GM23338 (cell line): ENCODE measurements at places on chromosomes 2 and 18.

DNA sequence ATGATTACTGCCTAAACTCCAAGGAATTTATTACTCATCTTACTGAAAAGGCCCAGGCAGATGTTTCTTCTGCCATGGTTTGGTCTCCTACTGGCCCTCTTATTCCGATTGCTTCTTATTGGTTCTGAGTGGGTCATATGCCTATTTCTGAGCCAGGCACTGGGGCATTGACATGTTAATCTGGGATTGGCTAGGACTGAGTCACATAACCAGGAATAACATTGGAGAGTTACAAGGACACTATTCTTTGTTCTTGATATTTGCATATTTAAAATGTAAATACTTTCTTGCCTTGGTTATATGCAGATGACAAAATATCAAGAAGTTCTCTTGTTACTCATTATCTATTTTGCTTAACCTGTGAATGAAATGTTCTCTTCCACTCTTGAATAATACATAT, 534.4 kb upstream of the SLC39A10 start:
- no peak for DNase-seq

DNA sequence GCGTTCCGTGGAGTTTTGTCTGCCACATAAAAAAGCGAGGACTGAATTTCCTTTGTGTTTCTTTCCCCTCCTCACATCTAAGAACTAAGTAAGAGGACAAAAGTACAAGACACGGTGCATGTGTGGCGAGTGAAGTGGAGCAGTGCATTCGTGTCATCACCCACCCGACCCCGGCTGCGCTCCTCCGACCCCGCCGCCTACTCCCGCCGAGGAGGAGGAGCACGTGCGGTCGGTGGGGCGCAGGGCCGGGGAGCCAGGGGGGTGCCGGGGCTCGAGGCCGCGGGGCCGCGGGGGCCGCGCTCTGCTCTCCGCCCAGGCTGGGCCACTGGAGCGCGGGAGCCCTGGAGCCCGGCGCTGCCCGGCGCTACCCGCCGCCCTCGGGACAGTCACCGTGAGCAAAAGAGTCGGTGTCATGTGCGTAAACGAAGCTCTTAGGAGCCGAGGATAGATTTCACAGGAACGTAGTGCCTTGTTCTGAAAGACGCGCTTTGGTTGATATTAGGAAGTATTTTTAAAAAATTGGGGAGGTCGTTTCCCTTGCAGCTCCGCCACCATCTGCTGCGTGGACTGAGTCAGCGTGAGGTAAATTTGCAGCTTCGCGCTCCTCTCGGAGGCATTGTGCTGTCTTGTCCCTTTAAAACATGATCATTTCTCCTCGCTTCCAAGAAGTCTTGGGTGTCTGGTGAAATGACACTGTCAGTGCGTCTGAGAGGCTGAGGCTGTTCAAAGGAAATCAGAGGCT, 11.0 kb downstream of the TBR1 start:
- peak; percentile 43 for DNase-seq

GRCh38 chr18:12336171-12336613, 28.2 kb downstream of the TUBB6 start:
- peak; percentile 95 for DNase-seq

GRCh38 chr2:39335930-39336329, 92.2 kb upstream of the CDKL4 start:
- DNase-seq: no peak

GRCh38 chr18:31154181-31154580, 8.5 kb downstream of the DSC1 start:
- no peak for DNase-seq

DNA sequence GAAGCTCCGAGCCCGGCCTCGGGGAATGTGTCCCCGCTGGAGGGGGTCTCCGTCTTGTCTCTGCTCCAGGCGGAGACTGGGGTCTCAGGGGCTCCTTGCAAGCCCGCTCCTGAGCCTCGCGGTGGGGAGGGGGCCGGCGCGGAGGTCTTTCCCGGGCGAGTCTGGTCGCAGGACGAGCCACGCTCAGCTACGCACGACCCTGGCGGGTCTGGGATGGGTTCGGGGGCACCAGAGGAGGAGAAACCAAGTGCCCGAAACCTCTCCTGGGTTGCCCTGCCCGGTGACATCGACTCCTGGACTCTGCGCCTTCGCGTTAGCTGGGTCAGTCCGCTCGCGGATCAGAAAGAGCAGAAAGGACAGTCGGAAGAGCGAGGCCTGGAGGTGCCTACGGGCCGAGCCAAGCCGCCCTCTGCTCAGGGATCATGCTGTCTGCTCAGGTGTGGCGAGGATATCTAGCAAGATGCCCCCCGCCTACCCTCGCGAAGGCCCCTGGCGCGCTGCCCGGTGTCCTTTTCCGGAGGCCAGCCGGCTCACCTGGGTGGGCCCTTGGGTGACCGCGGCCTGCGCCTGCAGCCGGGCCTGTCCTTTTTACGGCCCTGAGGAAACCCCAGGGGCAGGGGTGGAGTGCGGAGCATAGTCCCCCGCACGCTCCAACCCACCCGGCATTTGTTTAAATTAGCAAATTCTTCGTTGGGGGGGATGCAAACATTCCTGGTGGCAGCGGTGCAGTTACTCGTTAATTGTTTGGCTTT, 58.7 kb downstream of the SNORC start:
- DNase-seq: peak; percentile 64

GRCh38 chr2:127705391-127706065, 4.2 kb downstream of the SFT2D3 start:
- DNase-seq: no peak

DNA sequence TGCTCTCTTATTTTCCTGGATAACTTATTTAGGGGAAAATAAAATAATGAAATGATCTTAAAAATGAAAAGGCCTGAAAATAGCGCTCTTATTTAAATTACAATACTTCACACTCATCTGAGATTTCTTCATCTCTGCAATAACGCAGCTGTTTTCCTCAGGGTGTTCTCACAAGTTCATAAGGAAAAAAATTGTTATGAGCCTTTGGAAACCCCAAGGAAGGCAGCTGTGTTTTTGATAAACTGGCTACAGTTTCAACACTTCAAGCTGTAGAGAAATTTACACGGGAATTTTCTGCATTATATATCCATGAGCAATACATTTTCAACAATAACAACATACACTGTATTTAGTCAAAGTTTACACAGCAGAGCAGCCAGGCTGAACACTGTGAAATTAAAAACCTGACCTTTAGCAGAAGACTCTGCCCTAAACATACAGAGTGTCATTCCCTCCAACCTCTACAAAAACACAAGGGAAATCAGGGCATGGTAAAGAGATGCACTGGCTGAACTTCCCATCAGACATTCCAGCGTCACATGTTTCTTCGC, 959.6 kb downstream of the SLC4A3 start:
- DNase-seq: no peak

GRCh38 chr18:48575301-48575657, 36.4 kb downstream of the CTIF start:
- no peak for DNase-seq

DNA sequence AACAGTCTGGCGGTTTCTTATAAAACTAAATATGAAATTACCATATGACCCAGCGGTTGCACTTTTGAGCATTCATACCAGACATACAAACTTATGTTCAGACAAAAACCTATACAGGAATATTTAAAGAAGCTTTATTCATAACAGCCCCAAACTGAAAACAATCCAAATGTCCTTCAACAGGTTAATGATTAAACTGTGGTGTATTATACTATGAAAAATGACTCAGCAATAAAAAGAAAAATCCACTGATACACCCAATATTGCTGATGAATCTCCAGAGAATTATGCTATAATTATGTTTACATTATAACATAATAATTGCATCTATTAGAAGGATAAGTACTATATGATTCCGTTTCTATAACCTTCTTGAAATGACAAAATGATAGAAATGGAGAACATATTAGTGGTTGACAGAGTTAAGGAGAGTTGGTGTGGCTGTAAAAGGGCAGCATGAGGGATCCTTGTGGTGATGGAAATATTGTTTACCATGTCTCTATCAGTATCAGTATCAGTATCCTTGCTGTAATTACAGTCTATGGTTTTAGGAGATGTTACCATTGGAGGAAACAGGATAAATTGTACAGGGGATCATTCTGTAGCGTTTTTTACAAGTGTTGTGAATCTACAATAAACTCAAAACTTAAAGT, 127.1 kb downstream of the DSC3 start:
- DNase-seq: no peak

DNA sequence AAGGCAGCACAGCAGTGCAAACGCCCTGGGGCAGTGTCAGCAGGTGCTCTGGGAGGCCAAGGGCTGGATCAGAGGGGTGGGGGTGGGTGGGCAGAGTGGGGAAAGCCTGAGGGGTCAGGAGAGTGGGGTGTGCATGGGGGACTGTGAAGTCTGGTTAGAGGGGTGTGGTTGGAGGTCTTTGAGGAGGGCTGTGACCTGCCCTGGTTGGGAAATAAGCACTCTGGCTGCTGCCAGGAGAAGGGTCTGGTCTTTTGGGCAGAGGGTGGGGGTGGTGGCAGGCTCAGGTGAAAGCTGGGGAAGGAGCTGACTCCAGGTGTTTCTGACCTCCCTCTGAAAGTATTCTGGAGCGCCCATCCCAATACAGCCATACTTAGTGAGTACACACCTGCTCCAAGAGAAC, 4.2 kb downstream of the ALPI start:
- DNase-seq: no peak

DNA sequence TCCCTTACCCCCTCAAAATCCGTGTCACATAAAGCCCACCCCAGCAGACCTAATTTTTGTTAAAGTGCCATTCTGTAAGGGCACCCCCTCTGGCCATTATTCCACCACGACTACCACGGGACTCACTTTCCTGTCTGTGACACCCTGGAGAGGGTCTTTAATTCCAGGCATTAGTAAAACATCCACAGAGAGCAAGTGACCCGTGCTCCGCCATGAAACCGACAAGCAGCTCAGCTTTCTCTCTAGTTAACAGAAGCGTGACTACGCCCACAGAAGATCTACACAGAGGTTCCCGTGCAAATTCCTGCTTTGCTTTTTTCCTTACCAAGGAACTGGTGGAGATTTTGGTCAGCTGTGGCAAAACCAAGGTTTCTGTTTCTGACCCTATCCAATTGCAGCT, 4.4 kb downstream of the SIGLEC15 start:
- DNase-seq: no peak

- no peak for DNase-seq
Observed at GRCh38 chr2:60710707-60711106, 45.4 kb upstream of the PAPOLG start.

GRCh38 chr2:108858894-108859293, 72.3 kb downstream of the CCDC138 start:
- DNase-seq: no peak

- no peak for DNase-seq
Observed at GRCh38 chr2:112580084-112580483, 4.3 kb upstream of the CHCHD5 start.

DNA sequence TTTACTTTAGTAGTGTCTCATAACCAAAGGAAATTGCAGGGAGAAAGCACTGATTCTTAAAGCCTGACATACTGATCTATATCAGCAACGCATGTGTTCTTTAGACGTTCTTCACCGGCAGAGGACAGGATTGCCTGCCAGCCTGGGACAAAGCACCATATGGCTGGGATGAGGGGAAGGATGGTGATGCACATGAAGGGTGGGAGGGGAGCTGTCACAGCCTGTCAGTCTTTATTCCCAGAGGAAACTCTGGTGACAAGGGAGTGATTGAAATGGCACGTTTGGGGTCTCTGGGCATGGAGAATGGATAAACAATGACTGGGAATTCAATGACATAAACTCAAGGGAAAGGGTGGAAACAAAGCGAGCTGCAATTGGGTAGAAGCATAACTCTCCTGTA, 808.1 kb downstream of the DCC start:
- DNase-seq: no peak

- no peak for DNase-seq
Observed at GRCh38 chr2:149781263-149781808, 193.8 kb upstream of the MMADHC start.

- DNase-seq: no peak
Observed at GRCh38 chr2:234364661-234365060, 132.2 kb downstream of the ARL4C start.

DNA sequence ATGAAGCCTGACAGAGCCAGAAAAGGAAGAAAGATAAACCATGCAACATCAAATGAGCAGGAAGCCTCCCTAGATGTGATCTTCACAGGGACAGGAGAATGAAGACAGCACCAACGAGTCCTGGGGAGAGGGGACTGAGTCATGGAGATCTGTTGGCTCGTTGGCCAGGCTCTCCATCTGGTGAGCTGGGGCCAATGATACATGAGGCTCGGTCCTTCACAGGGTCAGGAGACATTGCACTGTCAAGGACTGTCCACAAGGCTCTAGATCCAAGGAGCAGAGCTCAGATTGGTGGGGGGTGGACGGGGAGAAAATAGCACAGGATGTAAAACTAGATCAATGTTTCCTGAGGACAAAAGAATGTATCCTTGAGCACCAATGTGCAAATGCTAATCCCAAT, 735 bp downstream of the CD207 start:
- no peak for DNase-seq

GRCh38 chr2:227805578-227805977, 8.1 kb upstream of the CCL20 start:
- no peak for DNase-seq

DNA sequence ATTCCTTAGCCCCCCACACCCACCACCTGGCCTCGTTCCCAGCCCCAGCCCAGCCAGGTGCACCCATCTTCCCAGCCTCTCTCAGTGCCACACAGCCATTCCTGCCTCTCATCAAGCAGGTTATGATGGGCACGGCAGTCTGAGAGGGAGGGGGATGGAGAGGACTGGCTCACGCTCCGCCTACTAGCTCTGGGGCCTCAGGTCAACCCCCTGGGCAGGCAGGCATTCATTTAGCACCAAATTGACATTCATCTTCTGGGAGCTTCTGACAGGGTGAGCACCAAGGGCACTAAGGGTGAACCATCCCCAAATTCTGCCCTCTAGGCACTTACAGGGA, 66.2 kb upstream of the FOSL2 start:
- DNase-seq: no peak

GRCh38 chr2:117853316-117853715, 38.8 kb downstream of the DDX18 start:
- DNase-seq: no peak

GRCh38 chr2:237894986-237895543, 35.6 kb downstream of the RAMP1 start:
- DNase-seq: no peak

GRCh38 chr18:3238742-3239141, 8.9 kb upstream of the MYL12A start:
- no peak for DNase-seq
